ENCODE measurements at places on chromosomes 2 and 18.

DNA sequence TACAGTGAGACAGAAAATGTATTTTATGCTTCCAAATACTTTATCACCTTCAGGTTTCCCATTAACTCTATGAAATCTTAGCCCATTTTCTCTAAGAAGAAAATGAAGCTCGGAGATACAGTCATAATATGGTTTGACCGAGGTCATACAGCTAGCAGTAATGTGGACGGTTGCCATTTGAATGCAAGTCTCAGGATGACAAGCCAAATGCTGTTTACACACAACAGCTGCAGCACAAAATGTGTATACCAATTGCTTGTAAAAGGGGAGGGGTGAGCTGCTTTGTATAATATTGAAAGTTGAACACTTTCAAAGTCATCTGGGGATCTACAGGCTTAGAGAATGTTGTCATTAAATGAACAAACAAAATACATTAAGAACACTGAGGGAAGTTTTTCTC, 93.8 kb upstream of the FSIP2 start:
- no peak for DNase-seq

DNA sequence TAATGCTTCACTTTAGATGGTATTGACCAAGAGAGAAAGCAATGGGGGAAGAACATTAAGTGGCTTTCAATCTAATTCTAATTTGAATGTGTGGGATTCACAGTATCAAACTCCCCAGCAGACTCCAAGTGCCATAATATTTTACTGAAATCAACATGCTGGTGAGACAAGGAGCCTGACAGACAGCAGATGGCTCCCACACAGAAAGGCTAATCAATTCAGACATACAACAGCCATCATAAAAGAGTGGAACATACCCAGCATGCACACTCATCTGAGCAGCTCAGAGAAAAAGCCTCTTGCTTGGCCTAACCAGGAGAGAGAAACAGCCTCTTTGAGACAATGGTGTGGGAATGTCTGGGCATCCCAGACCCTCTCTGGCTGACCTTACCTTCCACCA, 186.5 kb upstream of the SKOR2 start:
- DNase-seq = no peak

DNA sequence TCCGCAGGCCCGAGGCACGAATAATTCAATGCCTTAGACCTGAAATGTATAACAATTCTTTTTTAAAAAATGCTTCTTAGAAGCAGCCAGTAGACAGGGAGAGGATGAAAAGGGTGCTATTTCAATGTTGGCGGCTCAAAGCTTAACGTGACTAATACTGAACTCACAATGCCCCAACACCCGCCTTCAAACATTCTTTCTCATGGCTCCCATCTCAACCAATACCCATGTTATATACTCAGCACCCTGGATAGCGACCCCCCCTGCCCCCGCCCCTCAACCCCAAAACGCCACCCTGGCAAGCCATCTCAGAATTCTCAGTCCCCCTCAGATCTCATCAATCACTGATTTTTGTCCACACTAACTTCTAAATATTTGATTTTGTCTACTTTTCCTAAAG, 4.4 kb downstream of the FBXO41 start:
- no peak for DNase-seq

- no peak for DNase-seq
Measured at GRCh38 chr2:190529486-190530247, 4.9 kb downstream of the NEMP2 start.

GRCh38 chr2:168536925-168537466, 80.9 kb downstream of the CERS6 start:
- DNase-seq = no peak

Data from Caco-2 (cell line).